ENCODE measurements at places on chromosomes 1 and 21. TPM values are rescaled to one million over a fixed set of nuclear protein-coding genes. Genes with fewer than 3 reads are reported as not detected.

- no peak for DNase-seq
Measured at GRCh38 chr1:98697781-98698180, 36.3 kb downstream of the SNX7 start.

GRCh38 chr1:218272366-218272765, 12.7 kb upstream of the RRP15 start:
- no peak for DNase-seq

GRCh38 chr1:56934430-56935060, 31.3 kb downstream of the C8B start:
- DNase-seq = no peak

DNA sequence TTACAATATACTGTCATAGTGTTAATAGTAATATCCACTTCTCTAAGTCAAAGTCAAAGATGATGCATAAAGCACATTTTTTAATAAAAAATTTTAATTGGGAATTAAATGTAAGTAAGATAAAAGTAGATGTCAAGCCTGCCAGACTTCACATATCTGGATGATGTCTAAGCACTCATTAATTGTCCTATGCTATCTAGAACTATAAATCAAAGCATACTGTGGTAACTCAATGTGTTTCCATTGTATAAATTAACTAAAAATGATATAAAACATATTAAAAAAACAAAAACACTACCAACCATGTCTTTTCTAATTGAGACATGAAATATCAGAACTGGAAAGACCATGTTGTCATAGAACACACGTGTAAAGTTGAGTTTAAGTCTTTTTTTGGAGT, 51.2 kb downstream of the ZZZ3 start:
- no peak for DNase-seq

- DNase-seq = peak; percentile 53
Measured at GRCh38 chr1:116808848-116809508, 54.7 kb downstream of the CD2 start.

DNA sequence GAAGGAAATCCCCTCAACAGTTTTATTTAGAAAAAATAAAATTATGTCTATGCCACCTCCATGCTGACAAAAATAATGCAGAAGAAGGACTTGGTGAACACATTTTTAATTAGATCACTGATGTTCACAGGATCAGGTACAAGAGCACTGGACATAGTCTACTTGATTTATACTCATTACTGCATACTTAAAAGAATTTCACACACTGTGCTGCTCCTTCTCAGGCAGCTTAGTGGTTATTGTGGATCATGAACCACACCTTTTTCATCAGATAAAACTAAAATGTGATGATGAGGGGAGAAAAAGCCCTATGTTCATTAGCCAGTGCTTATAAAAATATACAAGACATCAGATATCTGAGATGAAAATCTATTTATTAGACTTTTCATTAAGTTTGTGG, 103.3 kb upstream of the DPH5 start:
- no peak for DNase-seq

DNA sequence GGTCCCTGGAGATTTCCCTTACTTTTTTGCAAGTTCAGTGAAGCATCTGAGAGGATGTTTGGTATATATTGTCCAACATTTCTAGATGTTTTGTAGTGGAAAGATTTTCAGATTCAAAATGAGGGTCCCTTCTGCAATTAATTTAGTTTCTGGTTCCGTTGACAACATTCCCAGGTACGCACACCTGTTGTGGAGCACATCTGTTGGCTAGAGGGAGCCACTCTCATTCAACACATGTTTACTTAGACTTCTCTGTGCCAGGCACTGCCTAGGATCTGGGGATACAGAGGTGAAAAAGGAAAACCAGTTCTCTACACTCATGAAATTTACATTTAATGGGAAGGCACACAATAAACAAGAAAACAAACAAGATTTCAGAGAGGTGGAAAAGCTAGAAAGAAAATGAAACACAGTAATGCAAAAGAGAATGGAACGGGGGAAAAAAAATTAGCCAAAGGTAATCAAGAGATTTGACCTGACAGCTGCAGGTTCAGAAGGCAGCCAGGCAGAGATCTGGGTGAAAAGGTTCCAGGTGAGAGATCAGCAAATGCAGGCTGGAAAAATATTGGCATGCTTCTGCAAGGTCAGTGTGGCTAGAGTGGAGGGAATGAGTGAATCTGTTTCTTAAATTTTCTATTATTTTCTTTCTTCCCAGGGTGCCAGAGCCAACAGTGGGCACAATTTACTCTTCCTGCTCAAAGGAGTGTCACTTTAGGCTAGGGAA, 48.4 kb upstream of the KAZN start:
- DNase-seq = no peak

DNA sequence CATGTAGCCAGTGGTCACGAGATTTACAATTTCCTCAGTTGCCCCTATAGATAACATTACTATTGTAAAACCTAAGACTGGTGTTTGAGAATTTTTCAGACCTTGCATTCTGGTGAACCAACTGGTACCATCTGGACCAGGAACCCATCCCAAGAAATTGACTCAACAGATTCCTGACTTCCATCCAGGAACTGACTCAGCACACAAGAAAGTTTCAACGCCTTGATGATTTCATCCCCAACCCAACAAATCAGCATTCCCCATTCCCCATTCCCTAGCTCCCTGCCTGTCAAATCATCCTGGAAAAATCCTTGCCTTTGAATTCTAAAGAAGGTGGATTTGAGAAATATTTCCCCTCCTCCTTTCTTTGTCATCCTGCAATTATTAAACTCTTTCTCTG, 529.8 kb upstream of the PRMT6 start:
- DNase-seq = no peak

DNA sequence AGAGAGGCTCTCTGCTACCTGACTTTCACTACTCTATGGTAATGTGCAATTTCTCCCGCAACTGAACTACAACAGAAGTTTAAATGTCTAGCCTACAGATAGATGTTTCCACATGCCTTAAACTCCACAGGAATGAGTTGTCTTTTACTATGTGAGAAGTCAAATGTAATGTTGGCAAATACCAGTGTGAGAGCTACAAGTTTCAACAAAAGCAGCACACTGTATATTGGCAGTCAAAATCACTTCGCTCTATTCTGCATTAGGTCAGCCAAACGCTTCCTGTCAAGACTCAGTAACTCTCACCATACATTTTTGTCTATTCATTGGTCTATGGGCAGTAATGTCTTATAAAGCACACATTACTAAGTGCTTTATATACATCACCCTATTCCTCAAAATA, 41.9 kb downstream of the LUZP1 start:
- DNase-seq = no peak

GRCh38 chr1:112557385-112557784, 48.6 kb downstream of the WNT2B start:
- no peak for DNase-seq

DNA sequence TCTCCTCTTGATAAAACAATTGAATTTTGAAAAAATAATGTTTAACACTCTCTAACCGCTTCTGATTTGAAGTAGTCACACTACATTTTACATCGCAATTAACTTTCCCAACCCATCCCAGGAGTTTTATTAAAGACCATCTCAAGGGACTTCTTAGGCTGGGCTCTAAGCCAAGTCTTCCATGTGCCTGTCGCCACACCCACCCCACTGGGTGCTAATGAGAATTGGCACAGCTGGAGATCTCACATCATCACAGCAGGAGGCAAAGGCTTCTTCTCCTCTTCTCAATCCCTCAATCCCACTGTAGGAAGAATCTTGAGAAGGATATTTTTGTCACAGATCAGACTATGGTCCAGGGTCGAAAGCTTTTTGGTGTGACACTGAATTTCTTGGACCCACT, 328.9 kb downstream of the NUF2 start:
- no peak for DNase-seq

- peak; percentile 85 for DNase-seq
Measured at GRCh38 chr1:155859881-155860871, 809 bp downstream of the SYT11 start.

- peak; percentile 17 for DNase-seq
Measured at GRCh38 chr1:202029171-202029665, 18.8 kb downstream of the ELF3 start.

DNA sequence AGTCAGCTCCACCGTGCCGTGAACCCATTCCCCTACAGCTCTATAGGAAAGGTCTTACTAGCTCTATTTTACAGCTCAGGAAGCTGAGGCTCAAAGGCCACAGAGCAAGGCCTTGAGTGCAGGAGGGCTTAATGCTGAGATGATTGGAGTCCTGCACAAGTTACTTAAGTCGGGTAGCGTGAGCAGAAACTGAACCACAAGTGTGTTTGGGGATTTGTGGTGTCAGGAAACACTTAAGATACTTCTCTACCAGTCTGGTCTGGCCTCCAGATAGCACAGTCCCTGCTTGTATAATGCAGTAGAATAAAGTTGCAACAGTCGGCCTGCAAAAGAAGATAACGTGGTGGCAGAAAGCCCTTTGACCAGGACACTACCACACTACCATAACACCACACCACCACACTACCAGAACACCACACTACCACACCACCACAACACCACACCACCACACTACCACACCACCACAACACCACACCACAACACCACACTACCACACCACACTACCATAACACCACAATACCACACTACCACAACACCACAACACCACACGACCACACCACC, 118.1 kb downstream of the SPSB1 start:
- peak; percentile 27 for DNase-seq

DNA sequence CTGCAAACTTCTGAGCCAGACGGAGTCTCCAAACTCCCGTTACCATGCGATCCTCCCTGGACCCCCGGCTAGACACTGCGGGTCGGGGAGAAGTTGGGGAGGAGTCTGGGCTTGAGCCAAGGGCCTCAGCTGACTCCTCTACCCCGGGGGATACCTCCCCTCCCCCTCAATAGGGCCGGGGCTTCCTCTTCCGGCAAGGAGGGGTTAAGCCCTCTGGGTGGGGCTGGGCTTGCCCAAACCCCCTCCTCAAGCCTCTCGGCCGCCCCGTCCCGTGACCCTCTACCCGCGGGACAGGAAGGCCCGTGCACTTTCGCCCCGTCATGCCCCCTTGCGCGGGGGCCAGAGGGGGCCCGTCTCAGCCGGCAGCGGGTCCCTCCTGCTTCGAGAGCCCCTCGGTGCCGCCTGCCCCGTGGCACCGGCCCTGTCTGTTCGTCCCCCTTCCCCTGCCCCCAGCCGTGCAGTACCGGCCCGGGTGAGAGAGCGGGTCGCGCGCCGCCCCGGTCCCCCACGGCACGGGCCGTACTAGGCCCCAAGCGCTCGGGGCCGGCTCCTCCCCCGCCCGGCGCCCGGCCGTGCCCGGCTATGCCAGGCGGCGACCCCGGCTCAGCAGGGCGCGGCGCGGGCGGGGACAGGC, 652 bp downstream of the ARL8A start:
- DNase-seq = peak; percentile 50

GRCh38 chr1:36177589-36178431, 21.9 kb downstream of the MAP7D1 start:
- no peak for DNase-seq

GRCh38 chr21:26560612-26561011, 12.5 kb downstream of the CYYR1 start:
- DNase-seq = no peak

DNA sequence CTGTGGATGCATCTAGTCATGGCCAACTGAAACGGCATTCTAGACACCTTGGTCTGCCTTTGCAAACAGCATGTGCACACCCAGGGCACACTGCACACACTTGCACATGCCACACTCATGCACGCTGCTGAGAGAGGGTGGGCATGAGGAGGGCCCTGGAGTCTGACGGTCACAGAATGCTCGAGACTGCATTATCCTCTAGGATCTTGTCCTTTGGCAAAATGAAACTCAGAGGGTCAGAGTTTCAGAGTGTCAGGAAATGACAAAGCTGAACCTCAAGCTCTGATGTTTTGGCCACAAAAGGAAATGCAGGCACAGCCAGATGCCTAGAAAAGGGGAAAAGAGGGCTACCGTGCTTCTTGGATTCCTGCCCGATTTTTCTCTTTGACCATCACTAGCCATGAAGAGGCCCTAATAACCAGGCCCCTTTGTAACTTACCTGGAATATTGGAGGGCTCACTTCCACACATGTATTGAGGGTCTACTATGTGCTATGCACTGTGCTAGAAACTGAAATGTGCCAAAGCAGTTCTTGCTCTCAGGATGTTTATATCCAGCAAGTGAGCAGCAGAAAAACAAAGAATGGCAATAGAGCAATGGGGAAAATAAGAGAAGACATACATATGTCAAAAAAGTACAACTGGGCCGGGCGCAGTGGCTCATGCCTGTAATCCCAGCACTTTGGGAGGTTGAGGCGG, 65.4 kb downstream of the TOMM20 start:
- DNase-seq = peak; percentile 16

- DNase-seq = no peak
Measured at GRCh38 chr1:88730132-88730675, 46.1 kb downstream of the PKN2 start.

- DNase-seq = no peak
Measured at GRCh38 chr1:80973101-80973500, 827.6 kb upstream of the ADGRL2 start.

- DNase-seq = peak; percentile 57
Measured at GRCh38 chr1:170670802-170671628, 7.1 kb downstream of the PRRX1 start.

DNA sequence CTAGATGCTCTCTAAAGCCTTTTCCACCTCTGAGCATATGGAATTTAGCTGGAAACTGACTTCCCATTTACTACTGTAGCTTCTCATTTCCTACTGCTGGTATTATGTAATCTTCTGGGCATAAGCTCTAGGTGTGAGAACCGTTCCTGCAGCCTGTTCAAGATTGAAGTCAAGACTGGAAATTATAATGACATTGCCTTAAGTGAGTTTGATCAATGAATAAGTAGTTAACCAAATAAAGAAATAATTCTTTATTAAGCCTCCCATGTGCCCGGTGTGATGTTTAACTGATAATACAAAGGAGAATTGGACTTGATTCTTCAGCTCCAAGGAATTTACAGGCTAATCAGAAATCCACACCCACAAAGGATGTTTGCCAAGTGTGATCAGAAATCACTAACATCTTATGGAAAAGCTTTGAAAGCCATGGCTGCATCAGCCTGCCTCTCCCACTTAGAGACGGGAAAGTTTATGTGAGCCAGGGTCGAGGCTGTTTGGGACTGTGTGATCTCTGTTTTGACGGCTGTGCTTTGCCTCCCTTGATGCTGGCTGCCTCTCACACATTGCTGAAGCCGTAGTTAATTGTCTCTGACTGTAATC, 36.4 kb upstream of the PRELP start:
- no peak for DNase-seq

GRCh38 chr1:229286099-229286766, 15.3 kb downstream of the RAB4A start:
- no peak for DNase-seq

- DNase-seq = no peak
Measured at GRCh38 chr1:199173356-199173755, 534.5 kb downstream of the PTPRC start.

The CSF3R gene
- not detected for total RNA-seq

The MARK1 gene
- total RNA-seq = not detected

The MACF1 gene
- total RNA-seq = 240 TPM

The TRIM45 gene
- total RNA-seq = 0.69 TPM

The FNBP1L gene
- total RNA-seq = 1.2 TPM

The ANXA9 gene
- not detected for total RNA-seq

The CELA2B gene
- total RNA-seq = not detected

The PTPN7 gene
- 197 TPM for total RNA-seq

The BSND gene
- not detected for total RNA-seq

The OLIG2 gene
- total RNA-seq = not detected

The ANKRD34A gene
- 4.6 TPM for total RNA-seq

The CASP9 gene
- total RNA-seq = 11.5 TPM

The TRIM67 gene
- total RNA-seq = not detected

The DIPK1A gene
- total RNA-seq = 8.7 TPM

The IL19 gene
- 0.21 TPM for total RNA-seq

The ADGRL4 gene
- not detected for total RNA-seq
